ENCODE measurements at places on chromosomes 16 and 17.

- no peak for DNase-seq
Observed at GRCh38 chr17:1368588-1368987, 31.4 kb downstream of the YWHAE start.

- DNase-seq, result no peak
Observed at GRCh38 chr17:57154921-57155320, 69.9 kb downstream of the AKAP1 start.

DNA sequence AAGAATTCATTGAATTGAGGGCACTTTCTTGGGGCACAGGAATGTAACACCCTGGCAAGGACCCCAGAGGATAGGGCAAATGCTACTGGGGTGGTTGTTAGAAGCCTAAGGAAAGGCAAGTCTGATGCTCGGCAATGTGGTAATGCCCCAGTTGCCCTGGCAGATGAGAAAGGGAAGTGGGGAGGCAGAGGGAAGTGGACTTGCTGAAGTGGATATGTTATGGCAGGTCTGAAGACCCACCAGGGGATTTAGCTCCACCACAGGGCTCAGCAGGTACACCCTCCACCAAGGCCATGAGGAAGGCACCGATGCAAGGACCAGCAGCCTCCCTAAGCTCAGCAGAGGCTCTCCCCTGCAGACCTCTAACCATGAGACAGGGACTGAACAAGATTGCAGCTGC lies 184.8 kb downstream of the IRX5 start:
- DNase-seq, result no peak

DNA sequence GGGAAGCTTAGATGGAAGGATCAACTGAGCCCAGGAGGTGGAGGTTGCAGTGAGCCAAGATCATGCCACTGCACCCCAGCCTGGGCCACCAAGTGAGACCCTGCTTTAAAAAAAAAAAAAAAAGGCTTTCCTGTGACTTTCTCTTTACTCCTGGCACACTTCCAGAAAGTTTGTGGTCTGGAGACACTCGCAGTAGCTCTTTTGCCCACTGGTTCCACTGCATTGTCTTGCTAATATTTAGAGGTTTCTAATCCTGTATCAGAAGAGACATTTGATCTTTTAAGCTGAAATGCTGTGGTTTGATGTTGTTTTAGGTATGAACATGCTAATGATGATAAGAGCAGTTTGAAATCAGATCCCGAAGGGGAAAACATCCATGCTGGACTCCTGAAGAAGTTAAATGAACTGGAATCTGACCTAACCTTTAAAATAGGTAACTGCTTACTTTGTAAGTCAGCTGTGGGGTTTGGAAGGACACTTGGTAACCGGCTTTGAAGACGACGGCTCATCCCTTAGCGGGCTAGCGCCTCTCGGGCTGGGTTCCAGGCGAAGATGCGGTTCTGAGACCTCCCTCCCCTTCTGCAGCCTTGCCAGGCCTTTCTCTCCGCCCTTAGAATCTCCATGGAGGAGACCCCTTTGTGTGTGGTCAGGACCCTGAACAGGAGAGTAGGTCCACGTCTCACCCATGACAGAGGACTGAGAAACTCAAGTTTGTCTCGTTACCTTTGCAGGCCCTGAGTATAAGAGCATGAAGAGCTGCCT lies 23.1 kb downstream of the NTAN1 start:
- DNase-seq, result no peak

DNA sequence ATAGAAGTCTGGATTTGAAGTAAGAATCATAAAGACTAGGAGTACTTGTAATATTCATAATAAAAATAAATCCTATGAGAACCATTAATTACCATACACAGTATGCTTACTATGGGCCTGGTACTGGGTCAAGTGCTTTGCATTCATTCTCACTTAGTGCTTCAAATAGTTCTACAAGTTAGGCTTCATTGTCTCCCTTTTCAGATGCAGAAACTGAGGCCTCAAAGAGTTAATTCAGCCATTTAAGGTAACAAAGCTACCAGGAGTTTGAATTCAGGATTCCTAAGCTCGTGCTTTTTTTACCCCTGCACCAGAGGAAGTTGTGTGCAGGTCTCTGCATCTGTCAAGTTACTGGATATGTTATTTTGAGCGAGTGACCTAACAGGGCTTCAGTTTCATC lies 1098.4 kb upstream of the EEF2KMT start:
- no peak for DNase-seq

DNA sequence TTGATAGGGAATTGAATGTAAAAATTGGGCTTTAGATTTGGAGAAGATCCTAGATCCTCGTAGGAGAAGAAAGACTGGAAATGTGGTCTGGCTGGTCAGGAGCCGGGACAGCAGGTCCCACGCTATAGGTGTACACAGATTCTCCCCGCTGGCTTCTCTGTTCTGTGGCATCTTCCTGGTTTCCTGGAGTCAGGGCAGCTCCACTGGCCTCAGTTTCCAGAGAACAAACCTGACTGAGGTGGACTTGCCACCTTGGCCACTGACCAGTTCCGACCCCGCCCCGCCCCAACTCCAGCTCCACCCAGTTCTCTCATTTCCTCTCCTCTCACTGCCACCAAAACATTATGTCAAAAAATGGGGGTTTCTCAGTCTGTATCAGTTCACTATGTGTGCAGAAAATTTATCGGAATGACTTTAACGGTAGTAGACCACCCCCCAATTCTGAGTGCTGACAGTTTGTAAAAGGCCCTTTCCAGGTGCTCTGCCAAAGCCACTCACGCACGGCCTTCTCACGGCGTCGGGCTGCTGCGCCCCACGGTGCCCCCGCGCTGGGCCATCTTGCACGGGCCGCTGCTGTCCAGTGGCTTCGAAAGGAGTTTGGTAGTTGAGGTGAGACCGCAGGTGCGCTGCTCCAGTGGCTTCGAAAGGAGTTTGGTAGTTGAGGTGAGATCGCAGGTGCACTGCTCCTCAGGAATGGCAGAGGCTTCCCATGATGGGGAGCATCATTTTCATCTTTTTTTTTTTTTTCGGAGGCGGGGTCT lies 161.4 kb upstream of the CHMP6 start:
- no peak for DNase-seq

DNA sequence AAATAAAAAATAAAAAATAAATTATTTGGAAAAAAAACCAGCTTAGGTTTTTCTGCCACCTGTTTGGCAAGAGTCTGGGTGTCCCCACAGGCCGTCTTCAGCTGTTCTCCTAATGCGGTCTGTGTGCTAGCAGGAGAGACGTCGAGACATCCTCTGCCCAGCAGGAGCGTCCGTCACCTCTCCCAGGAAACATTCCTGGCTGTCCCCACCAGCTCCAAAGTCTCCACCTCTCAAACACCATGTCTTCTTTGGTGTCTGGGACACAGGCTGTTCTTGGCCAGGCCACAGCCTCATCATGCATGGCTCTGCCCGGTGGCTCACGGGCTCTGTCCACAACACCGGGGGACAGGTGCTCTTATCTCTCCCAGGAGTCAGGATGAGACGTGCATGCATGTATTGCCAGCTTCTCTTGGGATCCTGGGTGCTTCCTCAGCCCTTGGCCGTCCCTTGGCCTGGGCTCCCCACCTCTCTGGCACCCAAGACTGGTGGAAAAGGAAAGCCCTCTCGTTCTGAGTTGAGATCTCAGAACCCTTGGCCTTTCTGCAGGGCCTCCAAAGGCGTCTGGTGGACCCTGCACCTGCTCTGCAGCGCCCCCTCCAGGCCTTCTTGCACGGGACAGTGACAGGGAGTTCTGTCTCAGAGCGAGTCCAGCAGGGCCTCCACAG lies 84.9 kb upstream of the CBX4 start:
- DNase-seq, result no peak

- DNase-seq, result no peak
Observed at GRCh38 chr17:42750739-42751344, 6.0 kb upstream of the EZH1 start.

- DNase-seq, result no peak
Observed at GRCh38 chr16:82675300-82675699, 48.5 kb downstream of the CDH13 start.

- no peak for DNase-seq
Observed at GRCh38 chr16:715477-716199, 720 bp downstream of the METRN start.
